ENCODE measurements at places on chromosomes 2 and 18.

DNA sequence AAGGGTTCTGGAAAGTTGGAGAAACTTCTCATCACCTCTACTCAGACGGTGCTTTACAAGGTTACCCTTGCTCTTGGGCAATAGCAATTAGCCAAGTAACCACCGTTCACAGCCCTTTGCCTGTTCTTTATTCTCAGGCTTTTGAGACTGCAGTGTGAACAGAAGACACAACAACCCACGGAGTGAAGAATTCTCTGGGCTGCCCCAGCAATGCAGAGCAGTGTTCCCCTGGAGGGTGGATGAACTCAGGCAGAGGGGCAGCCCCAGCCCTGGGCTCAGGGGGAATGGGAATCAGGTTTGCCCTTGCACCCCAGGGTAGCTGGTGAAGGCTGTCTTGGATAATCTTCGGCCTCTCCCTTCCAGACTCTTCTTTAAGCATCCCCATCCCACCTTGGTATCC lies 69.1 kb downstream of the MCFD2 start:
- no peak for DNase-seq

- no peak for DNase-seq
Measured at GRCh38 chr2:224085246-224085645, 46.2 kb upstream of the SERPINE2 start.

DNA sequence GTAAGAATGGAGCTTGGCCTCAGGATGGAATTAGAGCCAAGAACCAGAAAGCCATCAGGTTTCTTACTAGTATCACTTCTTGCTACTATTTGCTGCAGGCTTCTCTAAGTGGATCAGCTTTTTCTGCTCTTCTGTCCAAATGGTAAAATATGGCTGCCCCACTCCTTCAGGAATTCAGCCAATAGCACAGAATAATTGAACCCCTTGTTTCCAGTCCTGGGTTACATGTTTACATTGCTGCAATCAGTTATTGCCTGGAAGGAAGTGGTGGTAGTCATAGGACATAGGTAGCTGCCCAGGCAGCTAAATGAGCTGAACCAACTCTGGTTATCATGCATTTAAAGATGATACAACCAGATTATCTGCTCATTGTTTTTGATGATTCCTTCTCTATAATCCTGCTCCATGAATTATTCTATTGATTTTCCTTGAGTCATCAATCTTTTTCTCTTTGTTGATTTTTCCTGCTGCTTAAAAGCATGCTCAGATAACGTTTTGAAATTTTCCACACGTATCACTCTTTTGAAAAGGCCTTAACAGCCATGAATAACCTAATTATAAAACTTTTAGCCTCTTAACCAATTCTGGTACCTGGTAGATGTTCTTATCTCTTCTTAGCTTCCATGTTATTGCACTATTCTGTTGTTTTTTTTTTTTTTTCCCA lies 12.6 kb downstream of the AGPS start:
- no peak for DNase-seq

DNA sequence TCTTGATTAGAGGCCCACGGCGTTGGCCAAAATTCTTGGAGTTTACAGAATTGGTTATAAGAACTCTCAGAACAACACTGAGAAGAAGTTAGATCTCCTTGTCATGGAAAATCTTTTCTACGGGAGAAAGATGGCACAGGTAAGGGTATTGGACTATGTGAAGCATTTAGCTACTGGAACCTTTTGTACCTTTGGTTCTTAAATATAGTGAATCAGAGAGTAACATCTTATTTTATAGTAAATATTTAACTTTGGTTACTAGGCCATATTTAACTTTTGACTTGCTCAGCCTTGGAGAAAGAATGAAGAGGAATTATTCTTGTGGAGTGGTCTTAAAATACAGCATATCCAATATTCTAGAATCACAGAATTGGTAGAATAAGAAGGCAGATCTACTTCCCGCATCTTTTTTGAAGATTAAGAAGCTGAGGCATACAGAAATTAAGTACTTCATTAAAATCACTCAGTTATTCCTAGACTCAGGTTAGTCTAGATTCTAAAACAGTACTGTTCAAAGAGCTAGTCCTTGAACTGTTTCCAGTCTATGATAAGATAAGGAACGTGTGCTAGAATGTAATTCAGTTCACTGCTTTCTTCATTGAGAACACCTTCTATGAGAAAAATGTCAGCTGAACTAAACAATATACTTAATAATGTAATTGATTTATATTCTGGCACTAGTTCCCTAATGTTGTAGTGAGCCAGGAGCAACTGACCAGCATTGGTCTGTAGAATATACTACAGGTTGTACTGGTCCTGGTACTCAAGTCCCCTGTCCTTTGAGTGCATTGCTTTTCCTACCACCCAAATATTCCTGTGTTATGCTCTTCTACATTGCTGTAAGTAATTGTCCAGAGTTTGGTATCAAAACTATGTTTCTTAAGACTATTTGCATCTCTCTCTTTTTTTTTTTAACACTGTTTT lies 53.7 kb upstream of the PTH2R start:
- no peak for DNase-seq

DNA sequence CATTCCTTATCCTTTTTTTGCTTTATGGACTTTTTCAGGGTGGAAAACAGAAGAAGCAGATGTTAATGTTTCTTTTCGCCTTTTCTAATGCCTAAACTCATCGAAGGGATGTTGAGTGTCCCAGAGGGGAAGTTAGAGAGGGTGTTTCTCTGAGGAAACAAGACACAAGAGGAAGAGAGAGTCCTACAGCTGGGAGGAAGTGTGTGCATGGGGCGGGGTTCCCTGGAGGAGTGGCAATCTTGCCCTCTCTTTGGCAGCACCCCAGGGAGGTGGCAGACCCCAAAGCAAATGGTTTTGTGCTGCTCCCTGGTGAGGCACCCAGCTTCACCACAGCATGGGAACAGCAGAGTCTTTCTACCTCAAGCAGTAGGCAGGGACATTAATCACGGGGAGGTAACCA lies 377.6 kb downstream of the RND3 start:
- no peak for DNase-seq

- peak; percentile 31 for DNase-seq
Measured at GRCh38 chr2:74648009-74648443, at the start of gene M1AP. Gene M1AP (minus strand): TSS chr2:74648330. CDS start chr2:74640275, 8,055 bp downstream.

GRCh38 chr2:240259201-240259923 lies 118.9 kb upstream of the OTOS start:
- DNase-seq: no peak

GRCh38 chr18:495017-495416 lies 5.5 kb downstream of the COLEC12 start:
- DNase-seq: no peak

DNA sequence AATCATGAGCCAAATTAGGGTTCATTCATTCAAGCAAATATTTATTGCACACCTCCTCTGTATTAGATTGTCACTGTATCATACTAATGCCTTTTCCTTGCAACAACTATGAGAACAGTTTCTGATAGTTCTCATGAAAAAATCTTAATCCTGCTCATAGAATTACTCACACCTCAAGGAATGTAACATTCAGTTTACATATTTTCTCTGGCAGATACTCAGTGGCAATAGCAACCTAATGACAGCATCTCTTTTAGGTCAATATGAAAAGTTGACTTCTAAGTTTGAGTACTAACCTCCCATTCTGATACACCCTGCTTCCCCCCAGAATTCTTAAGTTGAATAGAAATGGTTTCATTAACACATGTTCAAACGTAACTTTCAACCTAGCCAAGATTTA lies 132.0 kb downstream of the VWC2L start:
- no peak for DNase-seq

- DNase-seq: no peak
Measured at GRCh38 chr18:64119916-64120315, 29.0 kb downstream of the LINC00305 start.

DNA sequence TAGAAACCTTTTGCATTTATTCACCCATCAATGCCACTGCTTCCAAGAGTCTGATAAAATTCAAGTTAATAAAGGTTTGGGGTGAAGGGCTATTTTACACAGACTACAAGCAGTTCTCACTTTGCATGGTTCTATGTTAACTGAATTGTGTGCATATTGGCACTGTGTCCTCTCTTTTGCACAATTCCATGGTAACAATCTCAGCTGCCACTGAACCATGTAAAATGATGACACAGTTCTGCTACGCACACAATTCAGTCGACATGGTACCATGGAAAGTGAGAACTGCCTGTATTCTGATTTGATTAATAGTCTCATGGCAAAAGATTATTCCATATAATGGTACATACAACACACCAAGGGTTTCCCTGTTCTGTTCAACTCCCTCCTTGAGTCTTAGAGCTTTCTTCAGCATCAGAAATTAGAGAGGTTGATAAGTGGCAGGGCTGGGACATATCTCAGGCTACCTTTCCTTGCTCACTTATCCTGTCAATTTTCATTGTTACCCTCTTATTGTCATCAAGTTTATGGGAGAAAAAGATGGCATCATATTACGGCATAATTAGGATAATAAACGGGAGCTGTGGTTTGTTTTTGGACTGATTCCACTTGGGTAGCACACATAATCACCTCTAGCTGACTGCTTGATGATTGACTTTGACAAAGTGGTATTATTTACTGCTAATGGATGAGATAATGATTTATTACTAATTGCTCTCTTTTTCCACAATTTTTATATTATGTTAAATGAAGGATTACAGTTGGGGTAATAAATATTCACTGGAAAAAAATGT lies 139.3 kb upstream of the CREB1 start:
- no peak for DNase-seq

DNA sequence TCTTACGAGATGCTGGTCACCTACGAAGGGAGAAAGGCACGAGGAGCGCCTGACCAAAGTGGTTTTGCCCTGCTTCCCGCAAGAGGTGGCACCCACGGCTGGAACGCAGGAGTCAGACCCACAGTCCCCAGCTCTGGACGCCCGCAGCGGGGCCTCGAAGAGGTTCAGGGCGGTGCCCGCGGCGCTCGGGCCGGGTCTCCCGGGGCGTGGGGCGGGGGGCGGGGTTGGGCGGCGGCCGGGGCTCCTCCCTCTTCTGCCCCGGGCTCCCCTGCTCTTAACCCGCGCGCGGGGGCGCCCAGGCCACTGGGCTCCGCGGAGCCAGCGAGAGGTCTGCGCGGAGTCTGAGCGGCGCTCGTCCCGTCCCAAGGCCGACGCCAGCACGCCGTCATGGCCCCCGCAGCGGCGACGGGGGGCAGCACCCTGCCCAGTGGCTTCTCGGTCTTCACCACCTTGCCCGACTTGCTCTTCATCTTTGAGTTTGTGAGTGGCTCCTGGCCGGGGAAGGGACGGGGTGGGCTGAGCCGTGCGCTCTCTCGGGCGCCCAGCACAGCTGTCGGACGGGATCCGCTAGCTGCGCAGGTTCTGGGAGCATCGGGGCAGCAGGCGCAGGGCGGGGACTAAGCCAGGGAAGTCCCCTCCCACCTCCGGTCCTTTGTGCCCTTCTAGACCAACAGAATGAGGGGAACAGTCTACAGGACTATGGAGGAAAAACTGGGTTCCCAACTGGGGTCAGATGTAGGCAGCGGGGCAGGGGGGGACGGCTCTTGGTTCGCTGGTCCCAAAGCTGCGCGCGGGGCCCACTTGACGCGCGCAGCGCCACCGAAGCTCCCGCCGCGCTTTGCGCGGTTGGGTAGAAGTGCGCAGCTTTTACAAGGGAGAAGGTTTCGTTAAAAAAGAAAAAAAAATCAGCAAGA lies at the start of gene MAL:
Gene MAL (plus strand): TSS at position 303 of the 914 bp plus-strand sequence. CDS start 85 bp downstream, at position 388.
- peak; percentile 74 for DNase-seq

- DNase-seq: no peak
Measured at GRCh38 chr18:4551001-4551360, 95.9 kb upstream of the DLGAP1 start.

DNA sequence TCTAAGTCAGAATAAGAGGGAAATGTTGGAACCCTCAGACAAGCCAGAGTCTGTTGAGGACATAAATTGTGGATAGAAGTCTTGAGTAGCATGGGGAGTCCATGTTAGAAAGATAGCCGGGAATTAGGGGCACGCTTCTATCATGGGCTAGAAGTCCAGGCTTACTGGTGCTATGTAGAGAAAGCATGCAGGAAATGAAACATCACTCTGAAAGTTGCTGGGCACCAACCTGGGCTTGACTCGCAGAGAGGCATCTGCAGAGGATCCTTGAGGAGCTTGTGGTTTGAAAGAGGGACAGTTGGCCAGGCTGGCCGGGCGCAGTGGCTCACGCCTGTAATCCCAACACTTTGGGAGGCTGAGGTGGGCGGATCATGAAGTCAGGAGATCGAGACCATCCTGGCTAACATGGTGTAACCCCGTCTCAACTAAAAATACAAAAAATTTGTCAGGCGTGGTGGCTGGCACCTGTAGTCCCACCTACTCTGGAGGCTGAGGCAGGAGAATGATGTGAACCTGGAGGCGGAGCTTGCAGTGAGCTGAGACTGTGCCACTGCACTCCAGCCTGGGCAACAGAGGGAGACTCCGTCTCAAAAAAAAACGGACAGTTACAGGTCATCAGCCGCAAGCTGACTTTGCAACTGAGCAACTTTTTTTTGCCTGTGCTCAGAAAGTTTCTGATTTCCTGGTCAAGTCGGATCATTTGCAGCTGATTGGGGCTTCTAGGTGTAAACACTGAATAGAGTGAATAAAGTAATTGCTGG lies 24.9 kb downstream of the CERS6 start:
- no peak for DNase-seq

- no peak for DNase-seq
Measured at GRCh38 chr18:57410749-57411148, 24.4 kb upstream of the ONECUT2 start.

- DNase-seq: no peak
Measured at GRCh38 chr18:36411745-36412168, 114.2 kb downstream of the FHOD3 start.

DNA sequence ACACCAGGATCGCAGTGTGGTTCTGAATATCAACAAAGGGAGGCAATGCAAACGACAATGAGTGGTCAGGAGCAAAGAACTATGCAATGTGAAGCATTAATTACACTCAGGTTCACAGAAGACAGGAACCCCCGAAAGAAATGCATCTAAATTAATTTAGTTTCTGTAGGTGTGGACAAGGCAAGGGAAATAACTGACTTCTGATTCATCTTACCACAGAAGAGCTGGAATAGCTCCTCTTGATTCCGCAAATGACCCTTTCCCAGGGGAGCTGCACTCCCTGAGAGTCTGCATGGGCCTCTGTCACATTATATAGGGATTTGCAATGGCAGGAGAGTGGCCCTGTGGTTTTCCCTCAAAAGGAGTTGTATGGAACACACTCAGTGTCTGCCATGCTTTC lies 263.9 kb upstream of the APCDD1 start:
- no peak for DNase-seq

- no peak for DNase-seq
Measured at GRCh38 chr2:215764441-215765048, 248.8 kb downstream of the MREG start.

DNA sequence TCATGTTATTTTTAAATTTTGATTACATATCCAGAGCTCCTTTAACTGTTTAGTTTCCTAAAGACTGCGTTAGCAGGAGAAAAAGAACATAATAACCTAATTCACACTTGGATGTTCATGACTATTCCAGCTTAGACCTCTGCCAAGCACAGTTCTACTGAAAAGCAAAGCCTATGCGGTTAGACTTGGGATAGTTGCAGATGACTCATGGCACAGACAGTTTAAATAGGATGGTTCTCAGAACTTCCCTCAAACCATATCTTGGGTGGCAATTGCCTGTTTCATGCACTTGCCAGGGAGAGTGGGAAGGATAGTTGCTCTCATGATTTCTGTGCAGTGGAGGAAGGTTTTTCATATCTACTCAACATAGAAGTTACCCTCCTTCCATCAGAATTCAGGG lies 149.7 kb upstream of the KLHL29 start:
- DNase-seq: no peak

- peak; percentile 17 for DNase-seq
Measured at GRCh38 chr2:239310401-239311061, 90.3 kb downstream of the HDAC4 start.

GRCh38 chr2:223086370-223086981 lies 34.5 kb downstream of the KCNE4 start:
- no peak for DNase-seq

Data from stimulated activated CD8-positive, alpha-beta memory T cell treated with anti-CD3 and anti-CD28 coated beads, Interleukin-4, amount 100 ng/mL, for 48 hours (primary cell).